ENCODE measurements at places on chromosomes 4 and X.

DNA sequence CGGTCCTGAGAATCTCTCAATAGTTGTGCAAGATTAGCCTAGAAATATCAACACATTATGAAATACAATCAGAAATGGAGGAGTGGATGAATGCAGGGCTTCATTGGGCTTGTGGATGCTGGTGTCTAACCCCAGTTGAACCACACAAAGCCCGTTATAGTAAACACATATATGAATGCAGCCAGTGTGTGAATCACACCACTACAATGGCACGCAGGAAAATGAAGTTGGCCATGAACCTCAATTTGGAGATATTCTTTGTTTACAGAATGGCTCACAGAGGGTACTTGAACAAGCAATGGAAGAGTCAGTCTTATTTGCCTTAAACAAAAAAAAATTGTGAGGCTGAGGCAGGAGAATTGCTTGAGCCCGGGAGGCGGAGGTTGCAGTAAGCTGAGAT, 57.8 kb downstream of the SOD3 start:
- DNase-seq, result no peak

GRCh38 chr4:31741326-31741725, 1021.2 kb downstream of the PCDH7 start:
- no peak for DNase-seq

DNA sequence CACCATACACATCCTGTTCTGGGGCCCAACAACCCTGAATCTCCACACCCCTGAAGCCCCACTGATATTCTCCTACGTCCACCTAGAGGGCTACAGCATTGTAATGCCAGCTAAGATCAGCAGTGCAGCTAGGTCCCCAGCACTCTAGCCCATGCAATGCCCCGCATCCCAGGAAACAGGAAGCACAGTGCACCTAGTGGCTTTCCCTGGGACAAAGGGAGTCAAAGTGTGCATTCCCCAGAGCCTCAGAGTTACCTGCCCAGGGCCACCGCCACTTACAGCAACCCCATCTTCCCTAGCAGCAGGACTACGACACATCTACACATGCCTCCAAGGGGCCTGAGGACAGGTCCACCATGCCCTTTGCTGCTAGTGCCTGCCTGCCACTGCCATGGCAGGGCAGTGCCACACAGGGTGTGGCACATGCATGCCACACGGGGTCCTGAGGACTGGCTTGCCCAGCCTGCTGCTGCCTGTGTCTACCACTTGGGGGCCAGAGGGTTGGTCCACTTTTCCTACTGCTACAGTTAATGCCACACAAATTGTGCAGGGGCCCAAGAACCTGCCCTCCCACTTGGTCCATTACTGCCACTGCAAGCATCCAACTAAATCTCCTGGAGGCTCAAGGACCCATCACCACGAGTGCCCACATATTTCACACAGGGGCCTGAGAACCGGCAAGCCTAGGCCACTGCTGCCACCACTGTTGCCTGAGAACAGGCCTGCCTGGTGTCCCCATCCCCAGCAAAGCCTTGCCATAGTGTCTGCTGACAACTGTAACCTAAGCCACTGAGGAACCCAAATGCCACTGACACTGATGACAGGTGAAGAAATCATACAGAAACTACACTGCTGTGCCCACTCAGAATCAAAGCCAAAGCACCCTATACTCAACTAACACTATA, 23.7 kb downstream of the TLR6 start:
- DNase-seq, result no peak

DNA sequence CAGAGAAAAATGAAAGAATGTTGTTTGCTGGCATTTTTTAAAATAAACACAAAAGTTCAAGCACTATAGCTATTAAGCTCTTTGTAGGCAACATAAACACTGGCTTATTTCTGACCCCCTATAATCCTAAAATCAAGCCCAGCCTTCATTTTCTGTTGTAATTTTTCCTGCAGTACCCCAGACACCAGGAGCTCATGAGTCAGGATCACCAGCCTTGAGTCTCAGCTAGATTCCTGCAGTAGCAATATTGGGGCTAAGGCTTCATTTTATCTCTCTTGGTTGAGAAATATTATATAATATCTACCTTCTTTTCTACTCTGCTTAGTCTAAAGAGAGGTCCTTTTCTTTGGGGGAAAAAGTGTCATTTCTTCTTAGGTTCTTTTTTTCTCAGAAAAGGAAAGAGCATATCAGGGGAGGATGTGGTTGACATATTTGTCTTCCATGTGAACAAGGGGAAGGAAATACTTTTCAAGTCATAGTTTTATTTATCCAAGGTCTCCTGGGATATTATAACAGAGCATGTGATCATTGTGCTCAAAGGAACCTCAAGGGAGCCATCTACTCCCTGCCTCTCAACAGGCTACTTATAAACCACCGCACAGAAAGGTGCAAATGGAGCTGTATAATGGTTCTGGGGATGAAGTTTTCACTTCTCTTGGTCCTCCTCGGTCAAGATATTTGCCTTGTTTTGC, 678.3 kb upstream of the NR3C2 start:
- DNase-seq, result no peak

DNA sequence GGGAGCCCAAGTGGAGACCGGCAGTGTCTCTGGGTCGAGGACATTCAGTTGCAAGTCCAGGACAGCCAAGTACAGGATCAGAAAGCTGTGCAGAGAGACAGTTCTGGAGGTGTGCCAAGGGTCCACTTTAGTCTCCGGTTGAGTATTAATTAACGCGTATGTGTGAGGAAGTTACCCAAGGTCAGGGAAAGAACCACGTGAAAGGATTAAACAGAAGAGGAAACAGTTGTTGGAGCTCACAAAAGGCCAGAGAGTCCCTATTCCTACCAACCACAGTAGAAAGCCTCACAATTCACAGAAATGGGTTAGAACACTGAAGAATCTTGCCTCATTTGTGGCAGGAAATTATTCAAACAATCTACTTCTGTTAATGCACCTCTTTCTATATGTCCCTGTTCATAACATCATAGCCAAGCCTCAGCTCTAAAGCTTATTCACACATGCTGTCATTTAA, 17.9 kb upstream of the NSUN7 start:
- peak; percentile 85 for DNase-seq

GRCh38 chr4:128481752-128482480, 194.3 kb upstream of the PGRMC2 start:
- no peak for DNase-seq

DNA sequence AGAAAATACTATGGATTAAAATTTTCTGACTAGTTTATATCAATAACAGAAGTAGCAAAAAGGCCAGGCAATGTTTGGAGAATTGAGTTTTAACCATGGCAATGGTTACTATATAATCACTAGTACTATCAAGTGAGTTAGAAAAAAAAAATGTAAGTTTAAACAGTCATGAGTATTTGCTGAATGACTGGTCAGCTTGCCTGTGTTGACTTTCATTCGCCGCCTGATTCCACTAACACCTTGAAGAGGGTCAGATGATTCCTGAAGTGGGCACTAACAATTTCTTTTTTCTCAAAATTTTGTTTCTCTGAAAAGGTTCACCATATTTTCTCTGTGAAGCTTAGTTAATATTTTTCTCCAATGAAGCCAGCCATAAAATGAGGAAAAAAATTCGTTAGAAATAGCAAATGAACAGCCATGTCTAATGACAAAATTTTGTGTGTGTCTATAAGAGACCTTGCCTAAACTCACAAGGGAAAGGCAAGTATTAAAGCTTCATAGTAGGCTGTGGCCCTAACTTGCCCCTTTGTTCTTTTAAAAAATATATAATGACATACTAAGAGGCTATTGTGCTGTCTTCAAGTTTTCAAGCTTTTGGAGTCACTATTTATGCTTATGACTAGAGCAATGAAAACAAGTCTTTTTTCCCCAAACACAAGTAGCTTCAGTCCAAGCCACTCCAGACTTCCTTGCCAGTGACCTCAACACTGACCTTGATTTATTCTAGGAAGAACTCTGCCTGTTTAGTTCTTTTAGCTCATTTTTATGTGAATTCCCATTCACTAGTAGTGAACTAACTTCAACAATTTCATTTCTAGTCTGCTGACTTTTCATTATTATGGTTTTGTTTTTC, 18.4 kb upstream of the FHDC1 start:
- DNase-seq, result no peak

DNA sequence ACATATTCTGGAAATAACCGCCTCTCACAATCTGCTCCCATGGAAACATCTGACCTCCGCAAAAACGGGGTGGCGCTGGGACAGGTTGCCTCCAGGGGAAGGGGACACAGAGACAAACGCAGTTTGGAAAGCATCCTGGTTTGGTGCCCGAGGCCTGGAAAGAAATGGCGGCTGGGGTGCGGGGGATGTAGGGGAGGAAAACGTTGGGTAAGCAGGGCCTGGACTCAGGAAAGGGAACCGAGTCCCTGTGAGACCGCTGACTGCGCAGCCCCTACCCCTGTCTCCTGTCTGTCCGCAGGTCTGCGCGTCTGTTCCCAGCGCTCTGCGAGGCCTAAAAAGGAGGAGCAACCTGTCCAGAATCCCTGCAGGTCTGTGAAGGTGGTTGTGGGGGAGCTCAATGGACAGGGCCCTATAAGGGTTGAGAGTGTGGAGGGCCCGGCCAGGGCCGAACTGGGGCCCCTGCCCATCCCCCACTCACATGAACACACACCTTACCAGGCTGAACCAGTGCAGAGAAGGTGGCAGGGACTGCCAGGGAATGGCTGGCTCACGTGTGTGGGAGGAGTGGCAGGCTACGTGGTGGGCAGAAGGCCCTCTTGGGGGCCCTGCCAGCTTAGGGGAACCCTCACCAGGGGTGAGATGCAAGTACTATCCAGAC, 672 bp downstream of the TCEAL3 start:
- DNase-seq, result no peak

DNA sequence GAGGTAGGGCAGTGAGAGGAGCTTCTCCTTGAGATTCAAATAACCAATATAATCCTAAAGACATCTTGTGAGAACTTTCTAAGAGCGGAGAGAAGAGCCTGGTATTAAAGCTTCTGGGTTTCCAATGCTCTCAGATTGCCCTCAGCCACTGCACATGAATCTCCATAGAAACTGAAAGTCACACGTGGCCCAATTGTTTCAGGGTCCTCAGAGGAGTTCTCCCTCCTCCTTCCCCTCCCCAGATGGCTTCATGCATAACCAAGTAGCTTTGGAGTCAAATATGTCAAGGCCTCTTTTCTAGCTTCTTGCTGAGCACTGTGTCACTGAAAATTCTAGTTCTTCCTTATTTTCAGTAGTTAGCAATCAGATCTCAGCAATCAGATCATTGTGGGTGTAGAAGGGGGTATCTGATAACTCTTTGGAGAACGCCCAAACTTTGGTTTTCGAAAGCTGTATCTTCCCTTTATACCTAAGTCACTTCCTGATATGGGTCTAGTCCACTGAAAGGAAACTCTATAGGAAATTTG, 2.2 kb downstream of the BTK start:
- no peak for DNase-seq

- DNase-seq, result no peak
These were observed 303.1 kb upstream of the GIMD1 start for GRCh38 chr4:106671716-106672115.

GRCh38 chr4:2333356-2333841, 71.5 kb upstream of the MXD4 start:
- no peak for DNase-seq

DNA sequence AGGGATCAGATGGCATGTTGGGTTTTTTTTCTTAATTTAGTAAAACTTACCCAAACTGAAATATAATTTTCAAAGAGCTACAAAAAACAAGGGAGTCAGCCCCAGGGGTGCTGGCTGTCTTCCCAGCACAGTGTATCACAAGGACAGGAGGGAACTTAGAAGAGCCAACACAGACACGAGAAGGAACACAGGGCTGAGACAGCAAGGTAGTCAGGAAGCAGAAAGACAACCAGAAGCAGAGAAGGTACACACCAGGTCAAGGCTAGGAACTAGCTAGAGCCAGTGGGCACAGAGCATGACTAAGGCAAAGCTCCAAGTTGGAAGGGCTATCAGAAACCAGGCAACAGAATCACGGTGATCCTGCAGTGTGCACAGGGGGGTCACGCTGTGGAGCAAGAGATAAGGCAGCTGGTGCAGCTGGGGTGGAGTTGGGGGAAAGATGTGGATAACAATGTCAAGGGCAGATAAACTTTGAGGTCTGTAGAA, 168.7 kb downstream of the NR3C2 start:
- DNase-seq, result no peak

- no peak for DNase-seq
These were observed 50.4 kb upstream of the PGAM4 start for GRCh38 chrX:78019586-78020483.

DNA sequence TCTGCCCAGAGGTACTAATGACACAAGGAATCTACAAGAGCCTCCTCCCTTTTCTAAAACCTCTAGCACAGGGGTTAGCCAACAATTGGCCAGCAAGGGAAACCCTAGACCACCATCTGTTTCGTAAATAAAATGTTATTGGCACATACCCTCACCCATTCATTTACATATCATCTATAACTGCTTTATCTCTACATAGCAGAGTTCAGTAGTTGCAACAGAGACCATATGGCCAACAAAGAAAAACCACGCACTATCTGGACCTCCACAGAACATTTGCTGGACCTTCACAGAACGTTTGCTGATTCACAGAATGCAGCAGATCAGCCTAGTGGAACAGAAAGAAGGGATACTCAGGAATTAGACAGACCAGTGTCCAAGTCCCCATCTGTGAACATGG, 9.4 kb downstream of the SLC2A9 start:
- no peak for DNase-seq

DNA sequence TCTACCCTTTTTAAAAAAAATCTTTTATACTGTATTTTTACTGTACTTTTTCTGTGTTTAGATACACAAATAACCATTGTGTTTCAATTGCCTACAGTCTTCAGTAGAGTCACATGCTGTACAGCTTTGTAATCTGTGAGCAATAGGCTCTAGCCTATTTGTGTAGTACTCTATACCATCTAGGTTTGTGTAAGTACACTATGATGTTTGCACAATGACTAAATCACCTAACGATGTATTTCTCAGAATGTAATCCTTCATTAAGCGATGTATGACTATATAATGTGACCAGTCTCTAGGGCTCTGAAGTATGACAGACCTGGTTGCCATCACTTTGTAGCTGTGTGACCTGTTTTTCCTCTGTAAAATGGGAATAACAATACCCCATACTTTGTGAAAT, 14.2 kb upstream of the DCAF4L1 start:
- no peak for DNase-seq

DNA sequence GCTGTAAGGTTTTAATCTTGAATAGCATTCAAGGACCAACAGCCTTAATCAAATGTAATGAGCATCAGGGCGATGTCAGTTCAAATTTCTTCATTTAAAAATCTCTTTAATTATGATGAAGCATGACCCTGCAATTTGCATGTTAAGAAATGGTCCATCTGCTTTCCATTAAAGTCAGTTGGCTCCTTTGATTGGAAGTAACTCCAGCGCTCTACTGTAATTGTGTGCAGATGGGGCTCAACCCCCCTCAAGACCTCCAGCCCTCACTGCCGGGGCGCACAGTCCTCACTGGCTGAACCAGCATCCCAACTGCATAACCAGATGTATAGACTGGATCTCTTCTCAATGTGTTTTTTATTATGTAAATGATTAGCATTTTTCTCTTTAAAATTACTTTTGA, 126.9 kb downstream of the VCX3B start:
- no peak for DNase-seq

Data from NCI-H2029 treated with DMSO at 0.1 percent for 48 hours (cell line).